ENCODE measurements at places on chromosomes 7 and 10. TPM values are rescaled to one million over a fixed set of nuclear protein-coding genes. Genes with fewer than 3 reads are reported as not detected.

The RET gene
- total RNA-seq, result 1.3 TPM

The PLAC9 gene
- total RNA-seq, result 53.1 TPM

The DKK1 gene
- total RNA-seq, result 1.2 TPM

The LIPJ gene
- total RNA-seq, result 0.14 TPM

The CCDC136 gene
- 6.4 TPM for total RNA-seq

The MEIG1 gene
- 1.2 TPM for total RNA-seq

Measured in lung (tissue), 17 donors.